ENCODE measurements at places on chromosomes 4 and X. TPM values are rescaled to one million over a fixed set of nuclear protein-coding genes. Genes with fewer than 3 reads are reported as not detected.

Gene POU4F2
- total RNA-seq = not detected

Gene SERPINA7
- total RNA-seq = not detected

DNA sequence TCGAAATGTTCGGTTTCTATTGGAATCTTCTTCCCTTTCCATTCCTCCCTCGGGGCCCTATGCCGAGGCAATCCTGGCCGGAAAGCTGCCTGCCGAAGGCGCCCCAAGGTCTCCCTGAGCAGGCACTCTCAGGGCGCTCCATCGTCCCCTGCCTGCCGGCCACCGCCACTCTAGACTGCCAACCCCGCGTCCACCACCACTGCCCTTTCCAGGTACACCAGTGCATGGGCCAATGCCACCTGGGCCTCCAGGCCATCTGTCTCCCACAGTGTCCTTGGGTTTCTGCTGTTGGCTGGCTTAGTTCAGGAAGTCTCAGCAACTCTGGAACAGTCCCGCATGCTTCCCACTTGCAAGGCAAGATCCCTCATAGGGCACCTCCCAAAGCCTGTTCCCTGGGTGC is 14.6 kb downstream of the CTAG1A start:
- H3K36me3 ChIP-seq = no peaks in the 10 kb centered on the region
- no peaks in the 10 kb centered on the region for H3K4me1 ChIP-seq
- H3K27me3 ChIP-seq = no peaks in the 10 kb centered on the region

DNA sequence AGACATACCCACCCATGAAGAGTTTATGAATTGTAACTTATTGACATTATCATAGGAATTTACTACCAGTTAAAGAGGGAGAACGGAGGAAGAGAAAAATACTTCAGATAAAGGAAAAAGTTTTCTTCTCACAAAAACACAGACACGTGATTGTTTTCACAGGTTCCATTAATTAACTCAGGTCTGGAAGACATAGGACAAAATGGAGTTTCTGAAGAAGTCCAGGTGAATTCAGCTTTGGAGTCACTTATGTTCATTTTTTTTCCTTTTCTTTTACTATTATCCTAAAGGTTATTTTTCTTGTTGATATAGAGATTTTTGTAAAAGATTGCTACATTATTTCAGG is 20.5 kb downstream of the NIPAL1 start:
- no peaks in the 10 kb centered on the region for H3K27me3 ChIP-seq
- no peak for DNase-seq
- H3K4me1 ChIP-seq = no peaks in the 10 kb centered on the region
- no peak overlapping the region for H3K4me3 ChIP-seq

DNA sequence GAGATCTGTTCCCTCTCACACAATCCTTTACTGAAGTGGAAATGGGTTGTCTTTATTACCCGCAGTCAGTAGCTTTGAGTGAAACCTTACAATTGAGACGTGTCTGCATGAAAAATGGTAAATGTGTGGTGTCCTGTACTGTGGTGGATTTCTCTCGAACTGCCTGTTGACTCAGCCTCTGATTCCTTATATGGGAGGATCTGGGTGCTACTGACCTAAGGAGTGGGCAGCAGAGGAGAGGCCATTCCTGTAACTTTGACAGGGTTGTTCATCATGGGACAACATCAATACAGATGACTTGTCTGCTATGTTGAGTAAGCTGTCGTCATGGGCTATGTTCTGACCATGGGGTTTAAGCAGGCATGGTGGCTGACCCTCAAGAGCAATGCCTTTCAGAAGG is 159.6 kb upstream of the WDR1 start:
- no peaks in the 10 kb centered on the region for H3K27me3 ChIP-seq
- no peaks in the 10 kb centered on the region for H3K4me1 ChIP-seq
- H3K36me3 ChIP-seq = no peaks in the 10 kb centered on the region
- no peak overlapping the region for H3K4me3 ChIP-seq

GRCh38 chrX:118066867-118067515 is 49.6 kb downstream of the KLHL13 start:
- no peaks in the 10 kb centered on the region for H3K36me3 ChIP-seq
- H3K27ac ChIP-seq = no peak overlapping the region
- no peaks in the 10 kb centered on the region for H3K4me1 ChIP-seq
- no peak for DNase-seq
- H3K4me3 ChIP-seq = no peak overlapping the region
- H3K27me3 ChIP-seq = no peaks in the 10 kb centered on the region
